Stimulated activated CD8-positive, alpha-beta memory T cell treated with anti-CD3 and anti-CD28 coated beads, Interleukin-4, amount 100 ng/mL, for 1 hour (primary cell): ENCODE measurements at places on chromosomes 7 and 10.

- no peak for DNase-seq
Observed at GRCh38 chr10:100353770-100354485, 6.9 kb downstream of the SCD start.

GRCh38 chr7:148572067-148572522 is 18.5 kb upstream of the C7orf33 start:
- DNase-seq: no peak

DNA sequence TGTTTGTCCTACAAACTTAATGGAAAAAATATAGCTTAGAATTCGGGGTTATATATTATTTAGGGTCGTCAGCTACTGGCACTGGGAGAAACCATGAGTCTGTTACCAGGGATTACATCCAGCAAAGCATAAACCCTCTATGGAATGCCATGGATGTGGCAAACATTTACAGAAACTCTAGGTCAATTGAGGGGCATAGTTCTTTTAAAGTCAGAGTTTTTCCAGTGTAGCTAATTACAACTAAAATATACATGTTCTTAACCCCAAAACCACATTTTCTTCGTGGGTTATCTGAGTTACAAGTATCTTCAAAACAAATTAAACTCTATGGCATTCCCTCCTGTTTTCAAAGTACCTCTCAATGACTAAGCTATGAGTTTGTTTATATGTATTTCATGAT is 99.3 kb upstream of the THSD7A start:
- DNase-seq: no peak

- no peak for DNase-seq
Observed at GRCh38 chr7:80521809-80522208, 9.9 kb upstream of the GNAT3 start.

- DNase-seq: no peak
Observed at GRCh38 chr7:151853896-151854719, 22.8 kb downstream of the PRKAG2 start.

- DNase-seq: no peak
Observed at GRCh38 chr10:3963191-3963673, 178.2 kb upstream of the KLF6 start.

GRCh38 chr7:98785929-98786571 is 83.8 kb downstream of the TMEM130 start:
- no peak for DNase-seq

DNA sequence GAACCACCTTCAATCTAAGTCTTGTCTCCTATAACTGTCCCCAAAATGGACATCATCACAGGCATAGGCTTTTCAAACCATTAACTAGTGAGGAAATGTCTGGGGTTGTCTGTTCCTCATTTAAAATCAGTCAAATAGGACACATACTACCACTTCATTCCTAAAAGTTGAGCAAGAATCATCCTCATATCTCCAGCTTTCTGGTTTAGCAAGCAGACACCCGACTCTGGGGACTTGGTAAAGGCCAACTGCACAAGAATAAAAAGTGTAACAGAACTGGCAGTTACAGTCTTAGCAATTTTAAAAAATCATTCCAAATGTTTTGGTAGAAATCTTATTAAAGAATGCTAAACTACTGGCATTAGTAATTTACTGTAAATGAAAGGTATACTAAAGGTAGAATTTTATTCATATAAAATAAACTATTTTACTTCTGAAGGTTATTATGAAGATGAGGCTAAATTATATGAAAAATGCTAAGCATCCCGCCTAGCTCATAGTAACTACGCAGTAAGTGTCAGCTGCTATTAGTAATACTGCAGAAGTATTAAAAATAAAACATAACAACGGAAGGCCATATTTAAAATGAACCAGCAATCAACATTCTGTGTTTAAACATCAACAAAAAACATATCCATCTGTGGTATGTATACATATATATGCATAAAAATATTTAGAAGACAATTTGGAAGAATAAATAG is 60.8 kb downstream of the ZNF438 start:
- no peak for DNase-seq

GRCh38 chr7:102407910-102408309 is 11.7 kb downstream of the PRKRIP1 start:
- no peak for DNase-seq

DNA sequence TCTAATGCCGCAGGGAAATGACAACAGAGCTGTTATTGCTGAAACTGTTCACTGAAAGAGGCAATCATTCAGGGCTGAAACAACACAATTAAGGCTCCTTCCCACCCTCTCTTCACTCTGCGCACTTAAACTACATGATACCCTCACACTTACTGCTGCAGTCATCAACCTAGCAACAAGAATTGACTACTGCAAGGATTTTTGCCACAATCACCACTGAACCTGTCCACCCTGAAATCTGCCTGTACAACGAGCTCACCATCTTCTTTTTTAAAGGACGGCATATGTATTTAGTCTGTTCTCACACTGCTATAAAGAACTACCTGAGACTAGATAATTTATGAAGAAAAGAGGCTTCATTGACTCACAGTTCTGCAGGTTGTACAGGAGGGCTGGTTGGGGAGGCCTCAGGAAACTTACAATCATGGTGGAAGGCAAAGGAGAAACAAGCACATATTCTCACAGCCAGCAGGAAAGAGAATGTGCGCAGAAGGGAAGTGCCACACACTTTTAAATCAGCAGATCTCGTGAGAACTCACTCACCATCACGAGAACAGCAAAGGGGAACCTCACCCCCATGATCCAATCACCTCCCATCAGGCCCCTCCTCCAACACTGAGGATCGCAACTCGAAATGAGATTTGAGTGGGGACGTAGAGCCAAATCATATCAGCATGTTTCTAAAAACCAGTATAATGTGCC is 131.7 kb downstream of the SORCS1 start:
- DNase-seq: no peak

DNA sequence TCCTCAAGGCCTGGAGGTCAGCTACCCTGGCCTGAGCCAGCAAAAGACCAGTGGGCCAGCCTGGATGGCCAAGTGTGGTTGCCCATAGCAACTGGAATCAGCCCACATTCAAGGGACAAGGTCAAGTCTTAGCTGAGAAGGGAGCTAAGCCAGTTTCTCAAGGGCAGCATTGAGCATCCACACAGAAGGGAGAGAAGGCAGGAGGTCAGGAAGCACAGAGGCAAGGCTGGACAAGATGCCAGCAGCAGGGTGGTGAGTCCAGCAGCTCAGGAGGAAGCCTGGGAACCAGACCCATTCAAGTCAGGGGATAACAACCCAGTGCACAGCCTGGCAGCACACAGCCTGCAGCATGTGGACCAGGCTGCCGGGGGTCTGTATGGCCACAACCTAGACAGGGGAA is 54.0 kb upstream of the ZMIZ1 start:
- no peak for DNase-seq

DNA sequence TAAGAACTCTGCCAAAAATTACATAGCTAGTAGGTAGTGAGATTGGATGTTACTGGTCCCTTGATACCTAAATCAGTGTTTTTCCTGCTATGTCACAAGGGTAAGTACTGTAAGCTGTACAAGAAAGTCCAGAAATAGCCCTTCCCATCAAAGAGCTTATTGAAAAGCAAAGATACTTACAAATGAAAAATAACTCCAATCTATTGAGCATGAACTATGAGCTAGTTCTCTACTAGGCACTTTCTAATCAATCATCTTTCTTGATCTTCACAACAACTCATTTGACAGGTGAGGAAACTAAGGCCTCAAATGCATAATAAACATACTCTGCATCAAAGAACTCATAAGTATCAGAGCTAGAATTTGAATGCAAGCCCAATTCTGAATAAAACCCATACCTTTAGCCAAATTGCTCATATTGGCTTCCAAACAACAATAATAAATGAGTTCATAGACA is 249.8 kb upstream of the TCF7L2 start:
- no peak for DNase-seq

DNA sequence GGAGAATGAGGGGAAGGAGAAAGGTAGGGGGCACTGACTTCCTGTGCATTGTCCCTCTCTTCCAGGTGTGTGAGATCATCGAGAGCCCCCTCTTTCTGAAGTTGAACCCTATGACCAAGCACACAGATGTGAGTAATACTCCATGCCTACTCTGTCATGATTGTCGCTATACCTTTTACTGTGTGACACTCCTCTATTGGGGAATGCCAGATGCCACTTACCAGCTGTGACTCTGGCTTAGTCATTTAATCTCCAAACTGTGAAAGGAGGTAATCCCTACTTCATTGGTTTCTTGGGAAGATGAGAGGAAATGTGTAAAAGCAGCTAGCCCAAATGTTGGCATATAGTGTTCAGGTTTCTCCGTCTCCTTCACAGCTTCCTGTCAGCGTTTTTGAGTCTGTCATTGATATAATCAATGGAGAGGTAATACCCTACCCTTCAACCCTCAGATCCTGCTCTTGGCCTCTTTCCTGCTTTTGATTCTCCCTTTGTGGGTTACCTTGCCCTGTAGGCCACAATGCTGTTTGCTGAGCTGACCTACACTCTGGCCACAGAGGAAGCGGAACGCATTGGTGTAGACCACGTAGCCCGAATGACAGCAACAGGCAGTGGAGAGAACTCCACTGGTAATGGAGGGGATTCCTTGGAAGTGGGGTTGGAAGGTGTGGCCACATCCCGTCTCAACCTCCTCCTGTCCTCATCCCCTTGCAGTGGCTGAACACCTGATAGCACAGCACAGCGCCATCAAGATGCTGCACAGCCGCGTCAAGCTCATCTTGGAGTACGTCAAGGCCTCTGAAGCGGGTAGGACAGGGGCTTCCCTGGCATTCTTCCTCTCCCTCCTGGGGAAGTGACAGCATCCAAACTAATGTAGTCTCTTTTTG is 2.0 kb downstream of the COPS6 start:
- no peak for DNase-seq

- DNase-seq: no peak
Observed at GRCh38 chr10:52573347-52573746, 199.2 kb downstream of the MBL2 start.

- no peak for DNase-seq
Observed at GRCh38 chr7:131072505-131073091, 255.1 kb upstream of the MKLN1 start.
